EL (cell line): ENCODE measurements at places on chromosomes 13 and 19.
A peak's percentile ranks its signal among the peaks of the same experiment; 100 is the strongest.

GRCh38 chr13:100478107-100478809 lies 110.3 kb downstream of the GGACT start:
- DNase-seq = no peak

- no peak for DNase-seq
These were observed 22.6 kb downstream of the MED4 start for GRCh38 chr13:48072304-48072703.

GRCh38 chr19:29687897-29688728 lies 22.9 kb downstream of the PLEKHF1 start:
- peak; percentile 70 for DNase-seq

- peak; percentile 71 for DNase-seq
These were observed 33.6 kb upstream of the UBL3 start for GRCh38 chr13:29883941-29884518.

DNA sequence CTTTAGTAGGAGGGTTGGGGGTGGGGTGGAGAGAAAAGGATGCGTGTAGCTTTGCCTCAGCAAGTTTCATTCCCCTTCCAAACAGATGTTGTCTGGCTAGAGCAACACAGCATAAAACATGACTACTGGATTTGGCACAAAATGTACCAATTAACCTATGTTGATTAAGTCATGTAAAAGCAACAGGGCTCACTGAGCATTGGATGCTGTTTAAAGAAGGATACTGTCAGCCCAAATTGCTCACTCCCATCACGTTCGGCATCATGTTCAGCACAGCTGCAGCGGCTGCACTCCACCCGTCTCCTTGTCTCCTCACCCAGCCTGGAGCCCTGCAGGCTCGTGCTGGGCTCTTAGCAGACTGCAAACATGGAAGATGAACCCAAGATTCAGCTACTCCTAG lies 77.5 kb downstream of the DLEU7 start:
- no peak for DNase-seq

DNA sequence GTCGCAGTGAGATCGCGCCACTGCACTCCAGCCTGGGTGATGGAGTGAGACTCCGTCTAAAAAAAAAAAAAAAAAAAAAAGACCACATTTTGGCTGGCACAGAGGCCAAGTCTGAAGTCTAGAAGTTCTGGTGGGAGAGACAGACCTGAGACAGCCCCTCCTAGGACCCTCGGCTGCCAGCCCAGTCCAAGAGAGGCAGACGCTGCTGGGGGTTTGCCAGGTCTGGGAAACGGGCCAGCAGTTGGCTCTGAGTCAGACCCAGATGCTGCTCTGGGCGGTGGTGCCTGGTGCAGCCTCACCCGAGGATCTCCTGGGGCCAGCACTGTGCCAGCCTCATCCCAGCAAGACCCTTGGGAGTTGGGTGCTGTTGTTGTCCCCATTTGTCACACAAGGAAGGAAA lies 5.8 kb downstream of the FCHO1 start:
- peak; percentile 67 for DNase-seq

DNA sequence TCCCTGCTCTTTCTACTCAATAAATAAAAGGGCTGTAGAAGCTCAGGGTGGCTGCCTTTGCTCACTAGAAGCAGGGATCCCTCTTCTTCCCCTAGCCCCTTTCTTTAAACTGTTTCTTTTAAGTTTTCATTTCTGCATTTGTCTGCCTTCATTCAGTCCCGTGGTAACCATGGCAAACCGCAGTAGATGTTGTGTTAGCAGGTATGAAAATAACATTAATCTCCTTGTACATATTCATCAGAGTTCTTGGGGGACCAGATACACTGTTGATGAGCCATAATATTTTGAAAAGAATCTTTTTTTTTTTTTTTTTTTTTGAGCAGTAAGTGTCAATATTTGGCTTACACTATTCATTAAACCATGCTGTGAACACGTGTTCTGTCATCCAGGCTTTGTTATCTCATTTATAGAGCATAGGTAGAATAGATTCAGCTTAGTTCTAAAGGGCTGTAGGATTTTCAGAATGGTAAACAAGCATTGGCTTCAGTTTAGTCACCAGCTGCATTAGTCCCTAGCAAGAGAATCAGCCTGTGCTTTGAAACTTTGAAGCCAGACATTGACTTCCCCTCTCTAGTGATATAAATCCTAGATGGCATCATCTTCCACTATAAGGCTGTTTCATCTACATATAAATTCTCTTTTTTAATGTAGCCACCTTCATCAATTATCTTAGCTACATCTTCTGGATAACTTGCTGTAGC lies 59.4 kb upstream of the SPRY2 start:
- no peak for DNase-seq

DNA sequence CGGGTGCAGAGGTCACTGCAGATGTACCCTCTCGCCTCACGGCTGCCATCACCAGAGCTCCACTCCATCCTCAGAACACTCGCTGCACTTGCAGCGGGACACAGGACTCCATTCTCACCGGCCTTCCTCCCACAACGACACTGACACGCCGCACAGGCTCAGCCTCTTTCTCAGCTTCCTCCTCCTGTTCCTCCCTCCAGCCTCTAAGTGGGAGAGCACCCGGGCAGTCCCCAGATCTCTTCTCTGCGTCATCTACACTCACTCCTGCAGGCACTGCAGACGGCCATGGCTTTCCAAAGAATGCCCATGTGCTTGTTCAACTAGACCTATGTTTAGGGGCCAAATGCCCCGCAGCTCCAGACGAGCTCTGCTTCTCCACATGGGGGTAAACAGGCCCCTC lies 14.3 kb upstream of the FKRP start:
- DNase-seq = no peak

- DNase-seq = peak; percentile 92
These were observed 8.0 kb upstream of the ZNF358 start for GRCh38 chr19:7507884-7508283.

- DNase-seq = peak; percentile 54
These were observed 25.8 kb downstream of the CACNG6 start for GRCh38 chr19:54017261-54017660.

DNA sequence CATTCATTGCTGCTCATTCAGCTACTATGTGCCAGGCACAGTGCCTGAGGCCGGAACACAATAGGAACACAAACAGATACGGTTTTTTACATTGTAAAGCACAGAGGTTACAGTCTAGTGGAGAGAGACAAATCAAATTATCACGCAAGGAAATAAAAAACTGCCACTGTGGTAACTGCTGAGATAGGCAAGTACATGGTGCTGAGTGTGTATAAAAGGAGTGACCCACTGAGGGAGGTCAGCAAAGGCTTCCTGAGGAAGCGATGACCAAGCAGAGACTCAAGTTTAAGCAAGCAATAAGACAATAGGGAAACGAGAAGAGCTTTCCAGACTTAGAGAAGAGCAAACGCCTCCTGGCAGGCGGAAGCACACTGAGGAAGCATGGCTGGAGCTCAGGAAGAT lies 56.4 kb downstream of the NUFIP1 start:
- DNase-seq = peak; percentile 73

- DNase-seq = peak; percentile 61
These were observed 81.5 kb downstream of the RYR1 start for GRCh38 chr19:38514812-38515633.

GRCh38 chr19:53308339-53308811 lies 25.2 kb upstream of the ZNF845 start:
- DNase-seq = peak; percentile 12

- DNase-seq = peak; percentile 55
These were observed 271.4 kb downstream of the NALCN start for GRCh38 chr13:101144808-101145419.

- DNase-seq = no peak
These were observed 721 bp downstream of the MED25 start for GRCh38 chr19:49818649-49819370.

GRCh38 chr13:45200701-45201232 lies at the start of gene KCTD4:
Gene KCTD4 (minus strand): TSS chr13:45201045. CDS start chr13:45194567, 6,478 bp downstream.
- no peak for DNase-seq

DNA sequence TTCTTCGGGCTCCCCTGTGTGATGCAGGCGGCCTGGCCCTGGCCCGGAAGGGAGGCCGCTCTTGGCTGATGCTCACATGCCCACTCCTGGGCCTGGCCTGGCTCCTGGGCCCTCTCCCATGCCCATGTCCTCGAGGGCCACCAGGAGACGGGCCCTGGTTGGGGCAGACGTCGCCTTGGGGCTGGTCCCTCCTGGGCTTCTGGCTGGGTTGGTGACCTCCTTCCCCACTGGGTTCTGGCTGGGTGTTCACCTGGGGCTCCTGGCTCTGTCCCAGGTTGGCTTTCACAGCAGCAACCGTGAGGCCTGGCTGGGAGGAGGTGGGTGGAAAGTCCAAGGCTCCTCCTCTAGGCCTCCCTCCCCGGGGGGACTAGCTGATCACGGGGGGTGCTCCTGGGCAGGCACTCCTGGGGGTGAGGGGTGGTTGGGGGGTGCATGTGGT lies 15.5 kb upstream of the SLC7A10 start:
- DNase-seq = no peak

- DNase-seq = no peak
These were observed 68.8 kb downstream of the DNAJC3 start for GRCh38 chr13:95745752-95746151.

DNA sequence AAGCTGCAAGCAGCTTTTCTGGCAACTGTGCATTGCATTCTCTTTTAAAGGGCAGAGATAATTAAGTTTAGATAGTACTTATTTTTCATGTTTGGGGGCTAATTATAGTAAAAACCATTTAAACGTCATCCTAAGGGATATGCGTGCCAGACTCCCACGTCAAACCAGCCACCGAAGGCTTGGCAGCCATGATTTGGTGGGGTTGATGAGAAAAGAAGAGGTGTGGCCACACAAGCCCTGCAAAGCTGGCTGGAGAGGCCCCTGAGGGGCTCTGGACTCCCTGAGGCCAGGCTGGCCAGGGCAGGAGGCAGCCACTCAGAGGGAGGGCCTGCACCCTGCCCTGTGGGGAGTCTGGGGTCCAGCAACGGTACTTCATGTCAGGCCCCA lies 17.5 kb downstream of the PEPD start:
- no peak for DNase-seq

DNA sequence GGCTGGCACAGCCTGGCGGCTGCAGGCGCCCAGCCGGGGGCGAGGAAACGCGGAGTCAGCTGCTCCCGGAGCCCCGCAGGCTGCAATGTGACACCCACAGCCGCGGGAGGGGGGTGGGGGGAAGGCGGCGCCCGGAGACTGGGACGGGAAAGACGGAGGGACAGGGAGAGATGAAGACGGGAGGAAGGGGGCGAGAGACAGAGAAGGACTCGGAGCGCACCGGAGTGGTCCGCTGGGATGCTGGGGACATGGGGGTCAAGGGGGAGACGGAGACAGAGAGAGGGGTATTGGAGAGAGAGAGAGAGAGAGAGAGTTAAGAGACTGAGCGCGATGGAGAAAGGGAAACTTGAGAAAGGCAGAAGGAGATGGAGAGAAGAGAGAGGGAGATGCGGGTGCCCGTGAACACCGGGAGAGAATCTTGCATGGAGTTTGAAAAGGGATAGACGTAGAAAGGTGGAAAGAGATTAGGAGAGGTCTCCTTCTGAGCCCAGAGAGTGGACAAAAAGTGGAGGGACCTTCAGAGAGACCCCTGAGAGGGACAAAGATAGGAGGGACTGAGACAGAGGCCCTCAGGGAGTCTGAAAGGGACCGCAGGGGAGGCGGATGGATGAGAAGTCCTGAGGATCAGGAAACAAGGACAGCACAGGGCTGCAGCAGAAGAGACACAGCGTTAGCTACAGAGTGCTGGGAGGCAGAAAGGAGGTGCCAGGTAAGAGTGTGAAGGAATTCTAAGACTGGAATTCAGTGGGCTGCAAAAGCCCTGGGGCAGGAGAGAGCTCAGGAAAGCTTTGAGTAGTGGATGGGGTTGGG lies 1.0 kb downstream of the SCN1B start:
- peak; percentile 44 for DNase-seq

GRCh38 chr13:36680913-36681312 lies 7.1 kb downstream of the SERTM1 start:
- DNase-seq = no peak

- DNase-seq = no peak
These were observed 27.2 kb downstream of the EPN1 start for GRCh38 chr19:55702131-55702627.

- DNase-seq = peak; percentile 55
These were observed 1.0 kb upstream of the CHAMP1 start for GRCh38 chr13:114313061-114313860.

GRCh38 chr19:41435936-41436673 lies 3.6 kb downstream of the DMAC2 start:
- no peak for DNase-seq

DNA sequence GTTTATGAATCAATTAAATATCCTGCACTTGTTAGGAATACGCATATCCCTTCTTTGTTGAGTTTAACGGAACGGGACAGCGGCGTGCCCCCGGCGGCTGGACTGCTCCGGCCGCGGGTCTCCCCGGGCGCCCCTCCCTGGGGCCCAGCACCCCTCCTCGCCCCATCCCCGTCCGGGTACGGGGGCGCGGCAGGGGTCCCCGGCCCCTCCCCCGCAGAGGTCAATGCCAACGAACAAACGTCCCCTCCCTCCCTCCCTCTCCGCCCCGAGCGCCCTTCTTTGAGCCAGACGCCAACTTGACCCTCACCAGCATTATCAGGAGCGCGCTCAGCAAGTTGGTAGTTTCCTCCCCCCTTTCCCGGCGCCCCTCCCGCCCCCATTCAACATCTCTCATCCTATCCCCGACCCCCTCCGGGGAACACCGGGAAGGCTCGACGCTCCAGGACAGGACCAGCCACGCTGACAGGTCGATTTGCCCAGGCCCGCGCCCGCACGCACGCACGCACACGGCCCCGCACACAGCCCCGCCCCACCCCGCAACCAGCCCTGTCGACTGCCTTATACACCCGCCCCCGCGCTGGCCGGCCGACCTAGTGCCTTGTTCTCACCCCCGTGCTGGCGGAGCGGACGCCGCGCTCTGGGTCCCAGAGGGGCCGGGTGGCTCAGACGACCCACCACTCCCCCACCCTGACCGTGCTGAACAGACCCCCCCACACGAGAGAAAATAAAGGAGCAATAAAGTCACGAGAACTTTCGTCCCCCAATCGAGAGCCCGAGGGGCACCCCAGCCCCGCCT lies 5.0 kb downstream of the LYL1 start:
- no peak for DNase-seq
